ENCODE measurements at places on chromosomes 2 and 18. TPM values are rescaled to one million over a fixed set of nuclear protein-coding genes. Genes with fewer than 3 reads are reported as not detected.

C1QL2 gene
- not detected for polyA plus RNA-seq

SP140 gene
- 0.68 TPM for polyA plus RNA-seq

GCA gene
- 34.9 TPM for polyA plus RNA-seq

DNAJC5G gene
- 0.58 TPM for polyA plus RNA-seq

GATA6 gene
- 6.8 TPM for polyA plus RNA-seq

SERPINE2 gene
- 171 TPM for polyA plus RNA-seq

HOXD1 gene
- polyA plus RNA-seq = 11.3 TPM

DNA sequence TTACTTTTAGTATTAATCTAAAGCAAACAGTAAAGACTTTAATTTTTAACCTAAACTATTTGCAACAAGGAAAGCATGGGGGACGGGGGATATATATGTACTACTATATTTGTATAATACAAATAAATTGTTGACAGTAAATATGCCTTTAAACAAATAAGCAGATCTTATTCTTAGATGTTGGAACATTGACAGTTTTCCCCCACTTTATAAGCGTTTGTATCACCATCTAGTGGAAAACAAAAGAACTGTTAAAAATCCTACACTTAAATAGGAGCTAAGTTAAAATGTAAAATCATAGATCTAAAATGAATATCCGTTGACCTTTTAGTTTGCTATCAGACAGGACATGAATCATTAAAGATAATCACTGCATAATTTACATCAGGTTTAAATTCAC, 50.0 kb downstream of the RBBP8 start:
- no peak for DNase-seq

- DNase-seq = no peak
Observed at GRCh38 chr18:8601277-8602032, 7.8 kb upstream of the RAB12 start.

DNA sequence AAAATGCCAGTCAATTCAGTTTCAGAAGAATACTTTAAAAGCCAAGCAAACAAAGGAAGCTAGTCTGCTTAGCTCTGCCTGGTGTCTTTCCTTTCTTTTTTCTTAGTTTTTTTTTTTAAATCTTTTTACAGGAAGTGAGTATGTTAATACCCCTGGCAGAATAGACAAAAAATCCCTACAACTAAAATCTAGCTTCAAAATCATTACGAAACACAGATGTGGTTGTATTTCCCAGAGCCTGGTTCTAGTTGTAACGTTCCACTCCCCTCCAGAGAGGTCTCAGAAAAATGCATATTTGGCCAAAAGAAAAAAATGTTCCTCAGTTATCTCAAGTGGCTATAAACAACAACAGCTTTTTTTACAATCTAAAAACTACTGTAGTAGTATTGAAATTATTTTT, 202.1 kb upstream of the RND3 start:
- DNase-seq = no peak

DNA sequence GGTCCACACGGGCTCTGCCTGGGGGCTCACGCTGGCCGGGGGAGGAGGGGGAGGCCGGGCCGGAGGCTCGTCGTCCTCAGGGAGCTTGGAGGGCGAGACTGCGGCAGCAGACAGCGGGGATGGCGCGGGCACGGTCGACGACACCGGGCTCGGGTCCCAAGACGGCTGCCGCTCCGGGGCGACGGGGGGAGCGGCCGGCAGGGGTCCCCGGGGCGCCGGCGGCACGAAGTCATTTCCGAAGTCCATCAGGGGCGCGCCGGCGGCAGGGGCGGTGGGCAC, 491 bp downstream of the RTN4 start:
- DNase-seq = no peak

GRCh38 chr2:64192664-64193105, 48.5 kb upstream of the PELI1 start:
- DNase-seq = no peak

GRCh38 chr2:44547718-44548117, 186.0 kb downstream of the CAMKMT start:
- no peak for DNase-seq

DNA sequence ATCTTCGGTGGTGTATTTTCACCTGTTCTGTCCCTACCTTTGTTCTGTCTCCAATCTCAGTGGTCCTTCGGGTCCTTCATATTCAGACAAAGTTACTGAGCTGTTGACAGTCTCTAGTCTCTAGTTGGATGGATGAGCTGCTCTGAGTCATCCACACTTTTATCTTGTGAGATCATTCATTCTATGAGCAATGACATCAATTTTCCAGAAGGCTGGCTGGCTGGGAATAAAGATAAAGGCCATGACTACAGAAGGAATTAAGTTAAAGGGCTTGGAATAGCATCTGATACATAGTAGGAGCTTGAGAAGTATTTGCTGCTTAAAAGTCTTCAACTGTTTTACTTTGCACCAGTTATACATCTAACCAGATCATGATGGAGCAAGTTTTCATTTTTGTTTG, 43.1 kb upstream of the SLC39A10 start:
- DNase-seq = no peak

- no peak for DNase-seq
Observed at GRCh38 chr2:84901593-84902120, 3.8 kb upstream of the TMSB10 start.

DNA sequence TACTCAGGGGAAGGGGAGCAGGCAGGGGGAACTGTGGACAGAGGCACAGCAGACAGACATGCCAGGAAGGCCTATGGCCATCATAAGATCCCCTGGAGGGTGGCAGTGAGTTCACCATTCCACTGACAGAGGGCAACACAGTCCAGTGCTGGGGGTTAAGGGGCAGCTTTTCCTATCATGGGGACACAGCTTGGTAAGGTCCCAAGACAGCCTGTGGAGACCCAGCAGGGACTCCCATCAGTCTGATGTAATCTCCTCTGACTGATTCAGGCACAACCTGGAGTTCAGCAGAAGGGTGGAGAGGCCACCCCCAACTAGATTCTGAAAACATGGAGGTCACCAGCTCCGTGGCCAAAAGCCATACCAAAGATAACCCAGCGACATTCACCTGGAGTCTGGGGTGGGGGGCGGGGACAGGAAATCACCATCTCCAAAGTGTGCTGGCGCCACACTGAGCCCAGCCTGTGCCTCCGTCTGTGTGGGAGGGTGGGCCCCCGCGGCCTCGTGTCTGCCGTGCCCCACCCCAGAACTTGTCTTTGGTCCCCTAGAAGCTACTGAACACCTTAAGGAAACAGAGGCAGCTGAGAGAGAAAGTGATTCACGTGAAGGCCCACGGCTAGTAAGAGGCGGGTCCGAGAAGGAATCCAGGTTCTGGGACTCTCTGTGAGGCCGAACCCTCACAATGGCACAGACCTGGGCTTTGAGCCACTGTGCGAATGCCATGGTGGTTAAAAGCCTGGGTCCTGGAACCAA, 28.6 kb downstream of the DNMT3A start:
- no peak for DNase-seq

GRCh38 chr2:218727502-218728165, 17.0 kb downstream of the TTLL4 start:
- DNase-seq = no peak

DNA sequence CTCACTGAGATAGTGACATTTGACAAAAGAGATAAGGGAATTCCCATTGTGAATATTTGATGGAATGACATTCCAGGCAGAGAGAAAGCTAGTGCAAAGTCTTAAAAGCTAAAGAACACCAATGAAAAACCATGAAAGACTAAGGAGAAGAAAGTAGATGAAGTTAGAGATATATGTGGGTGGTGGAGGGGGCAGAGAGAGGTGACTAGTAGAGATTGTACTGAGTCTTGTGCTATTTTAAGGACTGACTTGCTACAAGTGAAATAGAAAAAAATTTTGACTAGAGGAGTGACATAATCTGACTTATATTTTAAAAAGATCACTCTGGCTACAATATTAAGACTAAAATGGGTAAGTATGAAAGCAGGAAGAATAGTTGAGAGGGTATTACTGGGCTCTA, 35.3 kb upstream of the GULP1 start:
- no peak for DNase-seq

- DNase-seq = no peak
Observed at GRCh38 chr2:69914950-69915945, at the start of gene MXD1. MXD1 (plus strand) TSS chr2:69915109; CDS start chr2:69915331, 222 bp downstream.

DNA sequence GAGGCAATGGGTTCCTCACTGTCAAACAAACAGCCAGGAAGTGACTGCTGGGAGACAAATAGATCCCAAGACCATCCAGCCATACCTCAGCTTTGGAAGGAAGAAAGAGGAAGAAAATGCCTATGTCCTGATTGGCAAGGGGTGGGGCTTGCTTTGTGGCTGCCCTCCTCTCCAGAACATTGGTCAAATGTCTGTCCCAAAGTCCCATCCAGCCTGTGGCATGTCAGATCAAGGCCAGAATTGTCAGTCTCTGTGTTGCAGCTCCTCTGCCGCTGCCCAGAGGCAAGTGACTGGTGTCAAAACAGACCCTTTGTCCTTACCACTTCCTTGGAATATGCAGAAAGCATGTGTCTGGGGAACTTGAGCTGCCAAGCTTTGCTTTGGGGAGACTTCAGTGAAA, 63.0 kb upstream of the SMAD2 start:
- no peak for DNase-seq

DNA sequence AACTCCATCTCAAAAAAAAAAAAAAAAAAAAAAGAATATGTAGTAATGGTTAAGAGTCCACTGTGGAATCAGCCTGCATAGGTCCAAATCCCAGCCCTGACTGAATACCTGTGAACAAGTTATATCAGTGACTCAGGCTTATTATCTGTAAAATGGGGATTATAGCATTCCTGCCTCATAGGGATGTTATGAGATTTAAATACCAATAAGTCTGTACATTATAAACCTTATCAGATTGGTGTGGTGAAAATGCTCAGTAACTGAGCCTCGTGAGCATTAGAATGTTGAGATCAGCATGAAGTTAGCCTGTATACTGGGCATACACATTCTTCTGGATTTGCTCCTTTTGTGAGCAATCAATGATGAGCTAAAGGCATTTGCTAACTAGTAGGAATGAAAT, 3.0 kb upstream of the AMMECR1L start:
- DNase-seq = no peak

DNA sequence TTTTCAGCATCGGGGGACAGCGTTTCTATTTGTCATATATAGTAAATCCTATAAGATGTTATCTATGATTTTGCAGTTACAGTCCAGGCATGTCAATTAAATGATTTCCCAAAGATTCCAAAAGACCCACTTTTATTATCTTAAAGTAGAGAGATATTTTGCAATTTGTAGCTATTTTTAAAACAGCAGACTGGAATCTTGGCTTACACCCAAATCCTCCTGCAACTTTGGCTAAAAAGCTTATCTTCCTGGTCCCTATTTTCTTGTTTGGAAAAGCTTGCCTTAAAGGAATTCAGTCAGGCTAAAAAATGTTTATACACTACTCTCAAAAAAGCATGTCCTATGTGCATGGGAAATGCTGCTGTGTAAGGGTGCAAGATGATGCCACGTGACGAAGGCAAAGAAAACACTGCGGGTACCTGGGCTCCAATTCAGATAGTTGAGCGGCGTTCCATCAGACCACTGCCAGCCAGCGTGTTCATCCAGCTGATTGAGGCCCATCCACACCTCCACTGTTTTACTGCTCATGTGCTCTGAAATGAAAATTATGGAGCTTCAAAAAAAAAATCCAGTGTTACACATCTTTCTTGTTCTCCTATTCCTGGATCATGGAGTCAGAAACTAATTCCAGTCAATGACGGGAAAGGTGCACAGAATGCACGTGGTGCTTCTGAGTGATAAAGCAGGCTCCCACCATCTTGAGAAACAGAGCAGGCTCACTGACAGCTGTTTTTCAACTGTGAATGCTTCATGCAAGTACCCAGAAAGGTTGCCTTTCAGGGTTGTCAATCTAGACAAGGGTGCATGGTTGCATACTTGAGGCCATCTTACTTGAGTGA, 33.8 kb downstream of the PLA2R1 start:
- no peak for DNase-seq

- no peak for DNase-seq
Observed at GRCh38 chr2:239724194-239724849, 300.8 kb downstream of the NDUFA10 start.

DNA sequence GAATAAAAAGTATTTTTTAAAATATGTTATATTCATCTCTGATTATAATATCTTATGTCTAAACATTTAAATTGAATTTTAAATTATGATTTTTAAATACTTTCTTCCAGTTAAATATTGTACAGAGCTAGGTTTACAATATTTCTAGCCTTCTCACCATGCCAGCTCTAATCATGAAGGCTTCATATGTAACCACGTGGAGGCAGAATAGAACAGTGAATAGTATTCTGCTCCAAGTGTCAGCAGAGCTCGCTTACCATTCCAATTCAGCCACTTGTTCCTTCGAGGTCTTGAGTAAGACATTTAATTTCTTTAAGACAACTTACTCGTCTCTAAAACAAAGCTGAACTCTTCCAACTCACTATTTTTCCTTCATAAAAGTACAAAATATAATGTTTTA, 871.8 kb downstream of the SUCLG1 start:
- DNase-seq = no peak

DNA sequence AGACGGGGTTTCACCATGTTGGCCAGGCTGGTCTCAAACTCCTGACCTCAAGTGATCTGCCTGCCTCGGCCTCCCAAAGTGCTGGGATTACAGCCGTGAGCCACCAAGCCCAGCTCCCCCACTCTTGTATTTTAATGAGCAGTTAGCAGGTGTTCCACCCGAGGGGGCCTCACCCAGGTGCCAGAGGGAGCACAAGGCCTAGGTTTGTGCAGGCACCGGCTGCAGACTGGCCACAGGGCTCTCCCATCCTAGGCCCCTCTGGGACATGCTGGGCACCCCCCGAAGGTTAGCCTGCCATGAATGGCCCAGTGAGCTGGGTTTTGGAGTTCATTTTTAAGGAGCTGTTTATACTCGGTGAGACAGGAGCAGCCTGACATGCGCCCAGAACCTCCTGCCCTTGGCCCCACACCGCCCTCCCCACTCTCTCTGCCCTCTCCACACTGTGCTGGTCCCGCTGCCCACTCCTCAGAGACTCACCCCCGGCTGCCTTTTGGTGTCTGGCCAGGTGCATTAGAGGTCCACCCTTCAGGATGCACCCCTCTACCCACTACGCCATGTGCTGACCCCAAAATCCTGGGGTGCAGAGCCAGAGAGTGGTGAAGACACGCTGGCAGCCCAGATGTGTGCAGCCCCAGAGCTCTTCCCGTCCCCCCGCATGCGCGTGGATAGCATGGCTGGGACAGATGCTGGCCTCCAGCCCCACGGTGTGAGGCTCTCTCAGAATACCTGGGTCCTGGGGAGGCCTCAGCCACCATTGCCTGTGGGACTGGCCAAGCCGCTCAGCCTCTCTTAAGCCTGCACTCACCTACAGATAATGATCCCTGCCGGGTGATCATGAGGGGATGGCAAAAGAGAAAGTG, 11.2 kb upstream of the KLF11 start:
- DNase-seq = no peak

GRCh38 chr2:130843321-130843985, 6.7 kb downstream of the ARHGEF4 start:
- DNase-seq = no peak

DNA sequence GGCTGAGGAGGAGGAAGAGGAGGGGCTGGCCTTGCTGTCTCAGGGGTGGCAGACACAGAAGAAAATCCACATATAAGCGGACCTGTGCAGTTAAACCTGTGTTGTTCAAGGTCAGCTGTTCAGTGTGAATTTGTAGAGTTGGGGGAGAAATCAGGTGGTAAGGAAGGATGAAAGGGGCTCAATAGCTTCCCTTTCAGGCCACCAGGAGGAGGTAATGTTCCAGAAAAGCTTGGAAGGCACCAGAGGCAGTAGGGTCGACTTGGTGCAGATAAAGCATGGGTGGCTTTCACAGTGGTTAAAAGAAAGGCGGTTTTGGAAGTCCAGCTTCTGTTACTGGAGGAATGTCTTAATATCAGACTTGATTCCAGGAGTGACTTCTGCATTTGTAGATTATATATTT, 167.4 kb downstream of the THSD7B start:
- DNase-seq = peak; percentile 13

Data from right renal cortex interstitium (tissue), 3 donors.